NCI-H1092 treated with DMSO at 0.1 percent for 48 hours (cell line): ENCODE measurements at places on chromosomes 12 and 14.

DNA sequence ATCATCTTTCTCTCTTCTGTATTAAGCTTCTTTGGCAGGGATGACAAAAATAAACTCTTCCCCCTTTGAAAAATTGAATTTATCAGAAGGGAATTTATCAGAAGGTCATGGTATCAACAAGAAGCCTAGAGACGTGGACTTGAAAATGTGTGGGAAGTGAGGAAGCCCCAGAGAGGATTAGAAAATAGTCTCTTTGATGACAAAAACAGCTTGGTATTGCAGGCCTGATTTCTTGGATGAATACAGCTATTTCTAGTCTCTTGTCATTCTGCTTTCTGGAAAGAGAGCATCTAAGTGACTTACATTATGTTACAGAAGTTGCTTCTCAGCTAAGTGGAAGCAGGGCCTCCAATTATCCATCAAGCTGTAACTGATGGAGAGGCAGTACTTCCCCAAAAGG is 111.1 kb downstream of the KITLG start:
- no peak for DNase-seq

GRCh38 chr12:10457760-10458159 is 4.6 kb upstream of the KLRC1 start:
- DNase-seq: no peak

DNA sequence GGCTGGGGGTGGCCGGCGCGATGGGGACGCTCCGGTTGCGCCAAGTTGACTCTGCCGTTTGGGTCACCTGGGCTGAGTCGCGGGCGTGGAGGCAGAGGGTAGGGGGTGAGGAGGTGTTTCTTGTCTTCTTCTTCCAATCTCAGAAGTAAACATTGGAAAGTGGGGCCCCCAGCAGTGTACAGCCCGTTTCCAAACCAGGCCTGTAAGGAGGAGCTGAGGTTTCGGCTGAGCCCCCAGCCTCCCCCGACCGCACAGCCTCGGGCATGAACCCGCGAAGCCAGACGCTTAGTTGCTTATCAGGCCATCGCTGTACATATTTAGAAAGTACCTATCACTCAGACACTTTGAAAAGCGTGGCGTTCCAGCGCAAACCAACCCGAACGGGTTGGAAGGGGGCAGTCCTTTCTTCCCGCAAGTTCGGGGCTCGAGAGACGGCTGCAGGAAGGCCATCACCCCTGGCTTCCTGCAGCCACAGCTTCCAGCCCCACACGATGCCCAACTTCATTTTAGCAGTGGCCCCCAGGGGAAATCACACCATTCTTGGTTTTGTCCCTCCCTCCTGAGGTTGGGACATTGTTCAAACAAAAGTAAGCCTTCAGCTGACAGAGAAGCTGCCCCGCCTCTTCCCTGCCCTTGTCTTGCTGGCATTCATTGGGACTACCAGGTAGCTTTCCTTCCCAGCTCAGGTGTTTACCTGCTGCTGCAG is 164.1 kb downstream of the ZFP36L1 start:
- DNase-seq: no peak

DNA sequence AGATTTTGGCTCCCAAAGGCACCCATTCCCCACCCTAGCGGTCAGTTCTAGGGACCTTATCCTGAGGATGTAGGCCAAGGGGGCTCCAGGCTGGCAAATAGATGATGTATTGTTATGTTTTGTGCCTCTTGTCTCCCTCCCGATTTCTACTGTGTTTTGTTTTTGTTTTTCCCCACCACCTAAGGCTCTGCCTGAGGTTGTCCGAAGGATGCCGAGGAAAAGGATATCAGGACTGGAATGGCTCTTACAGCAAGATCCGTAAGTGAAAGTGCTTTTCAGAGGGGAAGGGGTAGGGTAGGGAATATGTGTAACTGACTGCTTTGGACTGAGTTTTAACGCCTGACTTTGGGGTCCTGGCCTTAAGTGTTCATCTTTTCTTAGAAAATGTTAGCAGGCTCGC is 6.6 kb downstream of the FOXG1 start:
- no peak for DNase-seq

DNA sequence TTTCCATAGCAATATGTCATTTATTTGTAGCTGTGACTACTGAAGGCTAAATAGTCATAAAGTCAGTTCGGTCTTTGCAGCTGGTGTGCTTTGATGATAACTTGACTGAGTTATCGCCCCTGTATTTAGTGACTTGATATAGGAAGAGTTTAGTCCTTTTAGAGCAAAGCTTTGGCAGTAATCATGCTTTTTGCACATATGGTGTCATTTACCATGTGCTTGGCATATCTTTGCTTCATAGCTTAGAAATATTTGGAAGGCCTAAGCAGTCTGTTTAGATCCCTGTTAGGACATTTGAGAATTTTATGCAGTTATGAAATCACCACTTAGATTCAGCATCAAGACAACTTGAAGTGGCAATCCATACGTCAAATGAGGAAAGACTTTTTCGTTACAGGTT is 31.6 kb downstream of the POLR3B start:
- no peak for DNase-seq

DNA sequence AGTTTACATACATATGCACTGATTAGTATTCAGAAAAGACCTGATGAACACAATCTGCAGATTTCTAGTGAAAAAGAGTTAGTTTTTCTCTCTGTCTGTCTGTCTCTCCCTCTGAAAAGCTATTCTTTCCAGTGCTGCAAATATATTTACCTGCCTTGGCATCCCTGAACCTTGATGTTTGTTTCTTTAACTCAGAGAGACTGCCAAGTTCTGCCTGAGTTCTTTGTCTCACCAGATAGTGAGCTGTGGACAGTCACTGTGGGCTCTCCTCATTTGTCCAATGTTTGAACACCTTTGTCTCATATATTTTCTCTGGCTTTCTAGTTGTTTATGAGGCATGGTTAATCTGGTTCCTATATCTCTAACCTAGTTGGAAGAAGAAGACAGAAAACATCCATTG is 250.4 kb downstream of the SOX5 start:
- no peak for DNase-seq

GRCh38 chr14:74875941-74876913 is at the start of gene PROX2:
Gene PROX2 (minus strand): TSS chr14:74876145. CDS start chr14:74863834, 12,311 bp downstream.
- no peak for DNase-seq

- peak; percentile 8 for DNase-seq
These were observed 42.1 kb upstream of the MEG3 start for GRCh38 chr14:100783630-100784370.
